ENCODE measurements at places on chromosomes 4 and X.

DNA sequence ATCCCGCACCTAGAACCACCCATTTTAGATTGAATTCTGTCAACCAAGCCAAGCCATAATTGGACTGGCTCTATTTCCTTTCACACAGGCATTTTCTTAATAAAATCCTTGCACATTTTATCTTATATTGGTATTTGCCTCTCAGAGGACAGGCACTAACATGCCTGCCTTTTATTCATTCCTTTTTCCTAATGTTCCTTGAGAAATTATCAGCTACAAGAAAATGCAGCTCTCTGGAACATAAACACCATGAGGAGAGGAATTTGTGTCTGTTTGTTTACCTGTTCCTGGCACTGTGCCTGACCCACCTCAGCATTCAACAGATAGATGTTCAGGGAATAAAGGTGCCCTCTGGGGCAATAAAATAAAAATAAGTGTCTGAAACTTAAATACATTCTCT is 116.2 kb downstream of the PDHA2 start:
- no peak for DNase-seq

GRCh38 chr4:148999924-149000323 is 557.7 kb upstream of the NR3C2 start:
- no peak for DNase-seq

- DNase-seq, result no peak
These were observed 354.8 kb downstream of the GRIA2 start for GRCh38 chr4:157575339-157575738.

GRCh38 chrX:49748211-49748956 is 52.6 kb upstream of the PAGE1 start:
- no peak for DNase-seq

- no peak for DNase-seq
These were observed 58.0 kb upstream of the PTPN13 start for GRCh38 chr4:86536151-86536550.

DNA sequence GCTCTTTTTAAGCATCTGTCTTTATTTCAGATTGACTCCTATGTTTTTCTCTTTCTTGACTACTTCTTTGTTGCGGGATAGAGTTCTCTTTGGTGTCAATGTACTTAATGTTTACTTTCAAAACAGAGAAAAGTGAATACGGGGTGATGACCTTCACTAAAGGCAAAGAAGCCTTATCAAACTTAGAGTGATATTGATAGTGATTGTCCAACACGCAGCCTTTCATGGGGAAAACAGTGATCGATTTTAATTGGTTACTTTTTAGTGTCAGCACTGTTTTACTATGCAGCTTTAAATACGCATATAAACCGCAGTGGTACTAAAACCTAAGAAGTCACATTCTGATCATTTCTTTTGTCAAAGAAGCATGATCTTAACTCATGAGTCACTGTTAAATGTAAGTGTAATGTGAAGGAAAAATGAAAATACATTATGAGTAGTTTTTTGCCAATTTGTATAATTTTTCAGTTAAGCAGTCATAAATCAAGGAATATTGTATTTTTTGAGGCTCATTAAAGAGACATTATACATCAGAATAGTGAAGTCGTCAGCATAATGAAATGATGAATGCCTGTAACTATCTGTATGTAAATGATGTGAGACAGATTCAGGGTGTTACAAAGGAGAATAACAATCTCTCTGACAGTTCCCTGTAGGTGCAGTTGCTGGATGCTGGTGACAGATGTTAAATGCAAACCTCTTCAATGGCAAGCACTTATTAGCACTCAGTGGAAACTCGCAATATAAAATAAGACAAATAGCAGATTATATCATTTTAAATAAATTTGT is 2082.8 kb upstream of the TENM3 start:
- no peak for DNase-seq

DNA sequence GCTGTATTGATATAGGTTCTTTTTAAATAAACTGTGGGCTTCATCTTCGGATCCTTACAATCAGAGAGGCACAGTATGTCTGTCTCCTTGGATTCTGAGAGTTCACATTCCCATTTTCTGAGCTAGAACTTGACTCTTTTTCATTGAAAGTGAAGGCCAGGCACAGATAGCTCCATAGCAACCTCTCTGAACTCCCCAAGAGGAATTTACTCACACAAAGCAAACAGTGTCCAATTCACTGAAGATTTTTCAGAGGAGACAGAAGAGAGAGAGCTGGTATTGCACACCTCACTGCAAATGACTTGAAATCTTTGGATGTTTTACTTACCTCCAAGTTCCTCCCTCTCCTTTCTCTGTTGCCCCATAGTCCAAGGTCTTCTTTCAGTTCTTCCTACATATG is 130.9 kb upstream of the CASK start:
- DNase-seq, result no peak

GRCh38 chr4:53706422-53707032 is 115.2 kb upstream of the LNX1 start:
- no peak for DNase-seq

- DNase-seq, result no peak
These were observed 822.1 kb upstream of the GALNTL6 start for GRCh38 chr4:170990989-170991589.

- DNase-seq, result no peak
These were observed 63.7 kb upstream of the PDGFRA start for GRCh38 chr4:54165438-54165837.

- no peak for DNase-seq
These were observed 61.1 kb downstream of the BANK1 start for GRCh38 chr4:101851672-101852071.

GRCh38 chr4:154503598-154503997 is 12.0 kb upstream of the DCHS2 start:
- no peak for DNase-seq

- DNase-seq, result no peak
These were observed 101.2 kb downstream of the ZNF674 start for GRCh38 chrX:46444011-46444410.

DNA sequence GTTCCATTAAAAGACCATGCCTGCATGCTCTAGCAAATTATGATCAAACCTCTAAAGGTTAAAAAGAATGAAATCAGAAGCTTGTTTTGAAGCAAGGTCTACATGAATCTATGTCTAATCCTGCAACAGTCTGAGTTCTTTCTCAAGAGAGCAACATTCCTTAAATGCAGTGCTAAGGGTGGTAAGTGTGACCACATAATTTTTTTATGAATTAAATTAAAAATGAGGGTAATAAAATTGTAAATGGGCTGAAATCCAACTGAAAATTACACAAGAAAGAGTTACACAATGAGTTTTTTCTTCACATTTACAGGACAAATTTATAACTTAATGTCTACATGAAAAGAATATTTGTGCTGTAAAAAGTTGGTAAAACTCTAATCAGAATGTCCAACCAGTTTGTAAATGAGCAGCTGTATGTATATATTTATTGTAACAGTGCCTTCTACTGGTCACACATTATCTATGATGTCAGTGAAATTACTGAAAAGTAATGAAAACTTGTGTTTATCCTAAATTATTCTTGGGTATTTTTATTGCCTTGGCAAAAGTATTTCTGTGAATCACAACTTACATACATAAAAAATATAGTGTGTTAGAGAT is 336.3 kb upstream of the PITX2 start:
- DNase-seq, result no peak

GRCh38 chrX:124736553-124737270 is 390.3 kb downstream of the SH2D1A start:
- peak; percentile 67 for DNase-seq

- DNase-seq, result no peak
These were observed 188.0 kb upstream of the PGRMC2 start for GRCh38 chr4:128475597-128475996.

GRCh38 chrX:123475068-123475724 is 257.7 kb downstream of the THOC2 start:
- no peak for DNase-seq

DNA sequence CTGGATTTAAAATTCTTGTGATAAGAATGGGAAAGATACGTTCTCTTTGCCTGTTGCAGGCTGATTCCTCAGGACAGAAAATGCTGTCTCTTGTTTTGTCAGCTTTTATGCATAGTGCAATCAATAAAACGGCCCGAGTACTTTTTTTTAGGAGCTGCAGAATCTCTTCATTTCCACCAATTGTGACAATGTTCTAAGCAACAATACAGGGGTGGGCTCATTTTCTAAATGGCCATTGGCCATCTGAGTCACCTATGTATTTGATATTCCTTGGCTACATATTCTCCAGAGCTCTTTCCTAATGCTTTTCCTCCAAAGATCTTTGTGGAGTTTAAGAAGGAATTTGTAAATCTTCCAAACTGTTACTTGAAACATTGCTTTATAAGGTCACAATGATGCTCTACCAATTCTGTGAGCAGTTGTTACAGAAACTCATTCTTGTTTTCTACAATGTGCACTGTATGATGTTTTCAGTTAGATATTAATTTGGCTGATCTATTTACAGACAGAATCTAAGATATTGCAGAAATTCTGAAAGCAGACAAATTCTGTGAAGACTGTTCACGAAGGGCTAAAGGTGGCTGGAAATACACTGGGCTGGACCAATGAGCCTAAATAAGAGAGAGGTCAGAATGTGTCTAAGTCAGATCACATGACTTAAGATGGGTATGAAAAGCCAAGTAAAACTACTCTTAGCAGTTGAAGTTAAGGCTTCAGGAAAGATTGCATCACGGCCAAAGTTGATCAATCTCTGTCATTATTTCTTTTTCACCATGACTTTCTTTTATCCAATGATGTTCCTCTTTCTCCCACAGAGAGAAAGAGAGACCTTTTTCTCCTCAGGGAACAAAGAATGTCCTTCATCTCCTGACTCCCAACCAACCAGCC is 33.4 kb downstream of the TAPT1 start:
- DNase-seq, result no peak

DNA sequence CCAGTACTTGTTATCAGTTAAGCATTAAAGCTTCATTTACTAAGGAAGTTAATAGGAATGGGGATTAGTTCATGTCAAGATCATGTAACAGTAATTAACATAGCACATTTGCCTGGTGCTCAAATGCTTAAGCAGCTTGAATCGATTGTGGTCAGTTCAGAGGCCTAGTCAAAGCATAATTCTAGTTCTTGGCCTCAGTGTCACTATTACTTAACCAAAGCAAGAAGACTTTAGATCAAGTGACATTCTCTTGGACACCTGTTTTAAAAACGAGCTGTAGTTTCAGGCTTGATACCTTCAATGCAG is 115.2 kb upstream of the BMPR1B start:
- DNase-seq, result no peak

DNA sequence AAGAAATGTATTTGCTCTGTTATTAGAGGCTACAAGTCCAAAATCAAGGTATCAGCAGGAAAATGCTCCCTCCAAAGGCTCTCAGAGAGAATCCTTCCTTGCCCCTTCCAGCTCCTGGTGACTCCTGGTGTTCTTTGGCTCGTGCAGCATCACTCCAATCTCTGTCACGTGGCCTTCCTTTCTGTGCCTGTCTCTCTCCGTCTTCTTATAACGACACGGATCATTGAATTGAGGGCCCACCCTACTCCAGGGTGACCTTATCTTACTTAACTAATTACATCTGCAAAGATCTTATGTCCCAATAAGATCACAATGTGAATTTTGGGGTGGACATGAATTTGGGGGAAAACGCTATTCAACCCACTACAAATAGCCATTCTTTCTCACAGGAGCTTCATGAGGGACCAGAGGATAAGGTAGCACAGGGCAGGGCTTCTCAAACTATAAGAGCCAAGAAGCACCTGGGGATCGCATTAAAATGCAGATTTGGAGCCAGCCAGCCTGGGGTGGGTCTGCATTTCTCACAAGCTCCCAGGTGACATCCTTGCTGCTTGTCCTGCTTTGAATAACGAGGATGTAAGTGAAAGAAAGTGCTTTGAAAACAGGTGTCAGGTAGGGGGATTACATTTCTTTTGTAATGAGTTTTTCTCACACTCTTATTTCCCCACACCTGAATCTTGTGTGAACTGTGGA is 41.9 kb upstream of the APLN start:
- no peak for DNase-seq

GRCh38 chr4:142551517-142552305 is 294.4 kb downstream of the INPP4B start:
- no peak for DNase-seq

DNA sequence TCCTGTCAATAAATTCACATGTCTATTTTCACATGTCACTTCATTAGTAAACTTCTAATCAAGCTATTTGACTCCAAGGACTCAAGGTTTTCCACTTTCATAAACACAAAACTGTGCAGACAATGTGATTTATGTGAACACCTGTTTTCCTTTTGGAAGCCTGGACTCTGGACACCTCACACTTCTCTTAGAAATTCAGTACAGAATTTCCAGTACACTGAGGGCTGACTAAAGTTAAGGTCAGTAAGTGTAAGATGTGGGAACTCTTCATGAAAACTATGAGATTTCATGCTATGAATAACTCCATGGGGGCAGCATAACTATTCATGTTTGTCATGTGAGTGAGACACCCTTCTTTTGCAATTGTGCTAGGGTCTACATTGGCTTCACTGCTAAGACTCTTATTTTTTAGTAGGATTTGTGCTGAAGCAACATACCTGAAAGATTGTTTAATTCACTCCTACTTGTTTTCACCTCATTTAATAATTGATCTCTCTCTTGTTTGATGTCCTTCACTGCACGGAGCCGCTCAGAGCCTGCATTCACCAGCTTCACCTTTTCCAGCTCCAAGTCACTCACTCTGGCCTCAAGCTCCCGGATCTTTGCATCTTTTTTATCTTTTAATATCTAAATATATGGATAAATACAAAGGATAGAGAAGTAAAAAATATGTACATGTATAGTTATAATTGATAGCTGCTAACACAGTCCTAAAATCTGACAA is 55.3 kb downstream of the STBD1 start:
- no peak for DNase-seq

DNA sequence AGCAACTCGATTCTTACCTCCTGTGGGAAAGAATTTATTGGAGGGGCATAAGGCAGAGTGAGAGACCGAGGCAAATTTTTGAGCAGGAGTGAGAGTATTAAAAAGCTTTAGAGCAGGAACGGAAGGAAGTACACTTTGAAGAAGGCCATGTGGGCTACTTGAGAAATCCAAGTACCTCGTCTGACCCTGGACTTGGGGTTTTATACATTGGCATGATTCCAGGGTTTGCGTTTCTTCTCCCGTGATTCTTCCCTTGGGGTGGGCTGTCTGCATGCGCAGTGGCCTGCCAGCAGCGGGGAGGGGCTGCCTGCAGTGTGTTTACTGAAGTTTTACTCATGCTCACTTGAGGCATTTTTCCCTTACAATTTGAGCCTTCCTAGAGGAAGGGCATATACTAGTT is 3.4 kb downstream of the GALNT7 start:
- DNase-seq, result no peak

- no peak for DNase-seq
These were observed 9.5 kb downstream of the CSTF2 start for GRCh38 chrX:100829730-100830129.

DNA sequence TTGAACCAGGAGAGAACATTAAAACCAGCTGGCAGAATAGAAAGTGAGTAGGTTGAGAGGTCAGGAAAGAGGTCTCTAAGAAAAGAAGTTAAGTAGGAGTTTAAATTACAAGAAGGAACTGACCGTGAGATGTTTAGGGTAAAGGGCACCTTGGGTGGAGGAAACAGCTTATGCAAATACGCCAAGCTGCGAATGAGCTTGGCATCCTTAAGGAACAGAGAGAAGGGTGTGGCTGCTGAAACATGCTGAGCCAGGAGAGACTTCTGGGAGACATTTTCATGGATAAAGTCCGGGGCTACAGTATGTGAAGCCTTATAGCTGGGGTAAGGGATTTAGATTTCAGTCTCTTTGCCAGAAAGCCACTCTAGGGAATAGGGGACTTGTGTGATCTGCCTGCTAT is 249.1 kb downstream of the KCNIP4 start:
- DNase-seq, result no peak

All from CD8-positive, alpha-beta memory T cell (primary cell).